Activated gamma-delta T cell treated with Interleukin-2 at 50 U/mL for 16 hours (primary cell): ENCODE measurements at places on chromosomes 1 and 21.

DNA sequence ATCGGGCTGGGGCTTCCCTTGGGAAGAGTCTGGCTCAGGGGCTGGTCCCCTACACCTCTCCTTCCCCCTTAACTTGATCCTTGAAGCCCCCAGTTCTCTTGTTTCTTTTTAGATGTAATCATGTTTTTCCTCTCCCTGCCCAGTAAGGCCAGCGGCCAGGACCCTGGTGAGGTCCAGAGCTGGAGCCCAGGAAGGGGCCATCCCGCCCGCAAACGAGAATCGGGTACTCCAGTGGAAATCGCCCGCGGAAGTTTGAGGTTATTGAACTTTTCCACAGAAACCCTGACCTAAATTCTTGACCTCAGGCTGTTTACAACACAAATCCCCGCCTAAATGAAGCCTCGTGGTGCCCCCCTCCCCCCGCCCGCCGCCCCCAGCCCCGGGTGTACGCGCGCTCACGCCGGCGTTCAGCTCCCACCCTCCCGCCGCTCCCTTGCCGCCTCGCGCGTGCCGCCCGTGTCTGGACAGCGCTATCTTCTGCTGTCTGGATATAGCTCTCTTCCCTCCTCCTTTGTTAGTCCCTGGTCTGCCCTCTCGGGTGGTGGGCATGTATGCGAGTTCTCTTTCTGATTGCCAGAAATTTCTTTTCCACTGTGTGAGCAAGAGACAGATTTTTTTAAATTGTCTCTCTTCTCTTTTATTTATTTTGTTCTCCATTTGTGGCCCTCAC is 165.9 kb upstream of the CACNA1E start:
- DNase-seq: no peak

GRCh38 chr1:229344937-229345684 is 2.3 kb upstream of the CCSAP start:
- no peak for DNase-seq

GRCh38 chr1:200253774-200254495 is 155.9 kb downstream of the ZNF281 start:
- DNase-seq: no peak

DNA sequence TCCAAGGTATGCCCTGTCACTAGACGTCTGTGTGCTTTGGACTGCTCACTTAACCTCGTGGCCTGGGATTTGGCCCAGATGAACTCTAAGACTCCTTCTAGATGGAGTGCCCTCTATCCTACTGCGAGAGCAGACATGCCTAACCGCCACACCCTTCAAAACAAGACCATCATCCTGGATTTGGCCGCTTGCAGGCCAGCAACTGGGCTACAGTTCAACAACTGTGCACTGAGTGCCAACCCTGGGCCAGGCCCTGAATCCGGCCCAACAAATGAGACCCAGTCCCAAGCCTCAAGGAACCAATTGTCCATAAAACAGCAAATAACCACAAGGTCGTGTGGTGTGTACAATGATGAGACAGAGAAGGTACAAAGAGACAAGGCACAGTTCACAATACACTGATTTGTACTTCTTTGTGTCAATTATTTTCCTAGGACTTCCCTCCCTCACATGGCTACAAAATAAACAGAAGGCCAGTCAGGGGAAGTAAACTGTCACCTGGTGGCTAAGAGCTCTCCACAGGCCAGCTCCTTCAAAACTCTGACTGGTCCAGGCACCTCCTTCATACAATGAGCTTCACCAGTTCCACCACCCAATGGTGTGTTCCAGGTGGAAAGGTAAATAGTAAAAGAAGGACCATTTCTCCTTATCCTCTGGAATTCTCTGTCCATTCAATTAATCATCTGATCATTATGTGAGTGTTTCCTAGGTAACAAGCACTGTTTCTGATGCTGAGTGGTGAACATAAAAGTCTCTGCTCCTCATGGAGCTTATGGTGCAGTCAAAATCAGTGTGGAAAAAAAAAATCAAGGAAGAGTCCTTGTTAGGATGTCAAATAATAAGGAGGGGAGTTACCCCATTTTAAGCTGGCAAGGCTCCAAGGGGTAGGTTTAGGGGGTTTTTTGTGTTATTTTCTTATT is 60.4 kb downstream of the CAPZB start:
- DNase-seq: no peak

DNA sequence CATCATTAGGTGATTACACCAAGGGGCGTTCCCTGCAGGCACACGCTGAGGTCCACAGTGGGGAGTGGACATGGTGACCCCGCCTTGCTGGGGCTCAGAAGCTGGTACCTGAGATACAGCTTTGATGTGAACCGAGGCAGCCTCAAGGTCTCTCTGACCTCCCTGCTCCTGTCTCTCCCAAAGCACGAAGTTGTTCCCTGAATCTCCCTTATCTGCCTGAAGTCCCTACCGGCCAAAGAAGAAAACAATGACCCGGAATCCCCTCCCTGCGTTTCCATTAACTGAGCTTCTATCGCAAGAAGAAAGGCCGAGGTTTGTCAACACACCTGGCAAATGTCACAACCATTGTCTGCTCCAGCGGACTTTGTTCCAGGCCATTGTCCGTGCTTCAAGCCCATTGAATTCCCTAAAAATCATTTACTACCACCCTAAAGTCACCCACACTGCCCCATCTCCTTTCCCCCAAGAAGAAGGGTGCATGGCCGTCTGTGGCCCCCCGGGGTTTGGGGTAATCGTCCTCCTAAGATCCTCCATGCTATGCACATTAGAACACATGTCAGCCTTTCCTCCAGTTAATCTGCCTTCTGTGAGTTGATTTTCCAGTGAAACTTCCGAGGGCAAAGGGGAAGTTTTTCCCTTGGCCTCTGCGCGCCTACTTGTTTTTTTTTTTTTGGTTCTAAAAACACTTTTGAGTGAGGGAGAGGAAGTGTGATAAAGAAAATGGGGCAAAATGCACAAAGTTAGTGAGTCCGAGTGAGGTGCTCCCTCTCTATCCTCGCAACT is 48.1 kb upstream of the COL18A1 start:
- DNase-seq: no peak

GRCh38 chr1:193019442-193020026 is 39.6 kb downstream of the UCHL5 start:
- DNase-seq: no peak

DNA sequence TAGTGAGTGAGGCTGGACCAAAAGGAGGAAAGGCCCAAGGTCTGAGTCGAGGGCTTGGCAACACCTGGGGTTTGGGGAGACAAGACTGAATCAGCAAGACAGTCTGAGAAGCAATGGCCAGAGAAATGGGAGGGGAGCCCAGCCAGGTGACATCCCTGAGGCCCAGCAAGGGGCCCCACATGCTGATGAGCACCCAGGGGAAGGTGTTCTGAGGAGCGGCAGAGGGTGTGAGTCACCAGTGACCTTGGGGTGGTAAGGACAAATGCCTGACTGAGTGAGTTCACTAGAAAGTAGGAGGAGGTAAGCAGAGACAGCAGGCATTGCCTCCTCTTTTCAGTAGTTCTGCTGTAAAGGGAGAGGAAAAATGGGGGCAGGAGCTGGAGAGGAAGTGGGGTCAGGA is 192.4 kb upstream of the GALNT2 start:
- no peak for DNase-seq

- no peak for DNase-seq
Measured at GRCh38 chr1:9902060-9902452, 8.0 kb downstream of the CTNNBIP1 start.

GRCh38 chr1:93845538-93846205 is 33.3 kb downstream of the DNTTIP2 start:
- no peak for DNase-seq

DNA sequence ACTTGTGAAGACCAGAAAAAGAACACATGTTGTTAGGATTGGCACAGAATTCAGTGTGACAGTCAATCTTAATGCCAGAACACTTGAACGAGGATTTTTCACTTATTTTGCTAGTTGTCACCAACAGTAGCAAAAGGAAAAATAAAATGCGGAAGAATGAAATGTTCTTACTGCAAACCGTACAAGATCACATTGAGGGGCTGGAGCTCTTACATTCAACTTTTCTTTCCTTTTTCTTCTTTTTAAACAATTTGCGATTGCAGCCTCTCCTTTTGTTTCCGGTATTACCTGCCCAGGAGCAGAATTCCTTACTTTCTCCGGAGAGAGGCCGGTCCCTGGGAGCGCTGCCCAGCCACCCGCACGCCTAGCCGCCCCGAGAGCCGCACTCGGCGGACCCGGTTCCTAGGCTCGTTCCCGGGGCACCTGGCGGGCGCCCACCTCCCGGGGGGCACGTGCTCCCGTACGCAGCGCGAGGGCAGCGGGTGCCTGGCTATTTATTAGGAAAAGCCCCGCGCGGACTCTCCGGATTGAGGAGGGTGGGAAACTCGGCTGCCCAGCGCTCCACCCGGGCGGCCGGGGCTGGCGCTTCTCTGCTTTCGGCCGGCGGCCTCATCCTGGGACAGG is 1.2 kb upstream of the CAMTA1 start:
- DNase-seq: no peak

GRCh38 chr1:97368296-97368695 is 552.5 kb downstream of the DPYD start:
- DNase-seq: no peak

GRCh38 chr1:97078872-97079271 is 357.3 kb downstream of the PTBP2 start:
- DNase-seq: no peak

- DNase-seq: no peak
Measured at GRCh38 chr1:46522184-46522968, 29.1 kb downstream of the KNCN start.

DNA sequence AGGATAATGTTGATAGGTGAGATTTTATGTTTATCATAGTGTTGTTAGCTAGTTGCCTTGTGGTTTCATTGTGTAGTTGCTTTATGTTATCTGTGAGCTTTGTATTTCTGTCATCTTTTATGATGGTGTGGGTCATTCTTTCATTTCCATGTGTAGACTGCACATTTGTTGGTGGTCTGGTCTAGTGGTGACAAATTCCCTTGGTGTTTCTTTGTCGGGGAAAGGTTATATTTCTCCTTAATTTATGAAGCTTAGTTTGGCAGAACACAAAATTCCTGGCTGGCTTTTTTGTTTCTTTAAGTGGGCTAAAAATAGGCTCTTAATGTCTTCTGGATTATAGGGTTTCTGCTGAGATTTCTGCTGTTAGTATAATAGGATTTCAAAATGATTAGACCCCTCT is 347.2 kb upstream of the ADAMTS5 start:
- DNase-seq: no peak

DNA sequence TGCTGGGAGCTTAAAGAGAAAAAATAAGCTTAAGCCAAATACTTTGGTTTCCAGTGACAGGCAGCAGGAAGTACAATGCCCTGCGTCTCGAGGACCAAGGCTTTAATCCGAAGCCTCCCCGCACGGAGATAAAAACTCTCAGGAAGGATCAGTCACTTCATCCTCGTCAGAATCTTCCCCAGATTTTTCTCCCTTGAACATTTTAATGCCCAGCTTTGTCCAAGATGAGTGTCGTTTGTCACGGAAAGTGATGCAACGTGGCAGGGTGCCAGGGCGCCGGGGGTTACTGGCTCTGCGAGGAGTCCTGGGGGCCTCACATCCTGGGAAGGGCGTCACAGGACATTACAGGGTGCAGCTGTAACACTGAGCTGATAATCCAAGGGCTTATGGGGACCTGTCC is 25.2 kb upstream of the PCBP3 start:
- no peak for DNase-seq

DNA sequence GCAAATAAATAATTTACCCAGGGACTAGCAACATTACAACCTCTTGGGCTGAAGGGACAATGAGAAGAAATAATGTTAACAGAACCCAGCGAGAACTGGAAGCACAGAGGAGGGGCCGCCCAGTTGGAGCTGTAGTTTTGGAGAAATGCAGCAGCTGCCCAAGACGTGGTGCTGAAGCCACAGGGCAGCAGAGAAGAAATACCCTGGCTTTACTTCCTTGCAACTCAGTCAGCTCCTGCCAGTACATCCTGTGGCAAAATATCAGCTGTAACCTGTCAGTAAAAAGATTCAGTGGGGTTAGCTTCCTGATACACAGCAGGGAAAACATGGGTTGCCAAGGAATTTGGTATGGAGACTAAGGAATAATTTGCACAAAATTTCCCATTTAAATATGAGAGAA is 283.6 kb upstream of the USP25 start:
- no peak for DNase-seq

- no peak for DNase-seq
Measured at GRCh38 chr1:23597635-23598388, 38.5 kb upstream of the ID3 start.
